ENCODE measurements at places on chromosomes 7 and 10.

- DNase-seq = peak; percentile 49
These were observed 1.1 kb upstream of the HBP1 start for GRCh38 chr7:107167483-107168232.

DNA sequence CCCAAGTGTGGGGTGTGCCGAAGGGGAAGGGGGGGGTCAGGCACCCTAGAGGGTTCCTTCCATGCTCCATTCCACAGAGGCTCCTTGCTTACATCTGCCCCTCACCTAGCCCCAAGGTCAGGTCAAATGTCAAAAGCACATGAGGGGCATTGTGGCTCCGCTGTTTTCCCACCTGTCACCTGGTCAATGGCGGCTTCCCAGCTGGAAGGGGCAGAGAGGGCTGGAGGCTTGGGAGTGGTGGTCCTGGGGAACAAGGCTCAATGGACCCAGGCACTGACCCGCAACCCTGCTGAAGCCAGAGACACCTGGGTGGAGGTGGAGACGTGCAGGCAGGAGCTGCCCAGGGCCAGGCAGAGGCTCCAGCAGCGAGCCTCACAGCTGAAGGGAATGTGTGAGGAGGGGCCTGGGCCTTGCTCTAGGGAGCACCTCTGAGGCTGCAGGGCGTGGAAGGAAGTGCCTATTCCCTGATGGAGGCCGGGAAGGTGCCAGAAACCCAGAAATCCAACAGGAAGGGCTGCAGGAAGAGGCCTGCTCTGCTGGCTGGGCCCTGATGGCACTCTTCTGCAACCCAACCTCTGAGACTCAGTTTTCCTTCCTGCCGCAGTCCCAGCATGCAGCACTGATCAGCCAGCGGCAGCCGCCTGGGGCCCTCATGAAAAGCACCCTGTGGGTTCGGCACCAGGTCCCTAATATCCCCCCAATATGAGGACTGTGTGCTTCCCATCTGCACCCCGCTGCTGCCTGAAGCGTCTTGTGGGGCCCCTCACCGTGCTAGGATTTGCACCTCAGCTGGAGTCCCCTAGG, 16.0 kb downstream of the RASGEF1A start:
- DNase-seq = no peak

GRCh38 chr7:43851805-43852204, 17.5 kb downstream of the MRPS24 start:
- no peak for DNase-seq

- no peak for DNase-seq
These were observed 230.6 kb downstream of the REEP3 start for GRCh38 chr10:63751836-63752235.

- DNase-seq = no peak
These were observed 70.2 kb downstream of the AHCYL2 start for GRCh38 chr7:129295015-129295423.

DNA sequence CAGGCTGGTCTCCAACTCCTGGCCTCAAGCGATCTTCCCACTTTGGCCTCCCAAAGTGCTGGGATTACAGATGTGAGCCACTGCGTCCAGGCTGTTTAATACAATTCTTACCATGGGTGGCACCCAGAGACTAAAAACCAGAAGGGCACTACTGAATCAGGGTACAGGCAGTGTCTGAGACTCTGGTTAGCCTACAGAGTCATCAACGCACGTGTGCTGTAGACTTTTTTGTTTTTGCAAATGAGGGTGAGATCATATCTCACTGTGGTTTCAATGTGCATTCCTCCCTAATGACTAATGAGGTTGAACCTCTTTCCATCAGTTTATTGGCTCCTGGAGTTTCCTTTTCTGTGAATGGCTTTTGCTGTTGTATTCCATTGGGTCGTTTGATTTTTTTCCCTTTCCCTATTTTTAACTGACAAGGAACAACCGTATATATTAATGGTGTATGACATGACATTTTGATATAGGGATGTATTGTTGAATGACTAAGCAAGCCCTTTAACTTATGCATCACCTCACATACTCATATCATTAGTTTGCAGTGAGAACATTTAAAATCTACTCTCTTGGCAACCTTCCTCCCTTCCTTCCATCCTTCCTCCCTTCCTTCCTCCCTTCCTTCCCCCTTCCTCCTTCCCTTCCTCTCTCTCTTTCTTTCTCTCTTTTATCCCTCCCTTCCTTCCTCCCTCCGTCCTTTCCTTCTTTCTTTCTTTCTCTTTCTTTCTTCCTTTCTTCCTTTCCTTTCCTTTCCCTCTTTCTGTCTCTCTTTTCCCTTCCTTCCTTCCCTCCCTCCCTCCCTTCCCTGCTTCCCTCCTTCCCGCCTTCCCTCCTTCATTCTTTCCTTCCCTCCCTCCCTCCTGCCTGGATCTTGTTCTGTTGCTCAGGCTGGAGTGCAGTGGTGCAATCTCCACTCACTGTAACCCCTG, 9.3 kb upstream of the TMEM270 start:
- DNase-seq = no peak

DNA sequence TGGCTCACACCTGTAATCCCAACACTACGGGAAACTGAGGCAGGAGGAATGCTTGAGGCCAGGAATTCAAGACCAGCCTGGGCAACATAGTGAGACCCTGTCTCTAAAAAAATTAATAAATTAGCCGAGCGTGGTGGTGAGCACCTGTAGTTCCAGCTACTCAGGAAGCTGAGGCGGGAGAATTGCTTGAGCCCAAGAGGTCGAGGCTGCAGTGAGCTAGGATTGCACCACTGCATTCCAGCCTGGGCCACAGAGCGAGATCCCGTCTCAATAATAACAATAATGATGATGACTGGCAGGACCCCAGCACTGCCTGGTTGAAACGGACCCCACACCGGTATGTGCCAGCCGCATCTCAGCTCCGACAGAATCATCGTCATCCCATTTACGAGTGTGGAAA, 93.0 kb downstream of the ELFN1 start:
- no peak for DNase-seq

GRCh38 chr10:121975295-121976086, 474 bp upstream of the NSMCE4A start:
- DNase-seq = no peak

- no peak for DNase-seq
These were observed 27.9 kb downstream of the DUSP5 start for GRCh38 chr10:110525349-110526260.

GRCh38 chr7:151875942-151876898, 695 bp downstream of the PRKAG2 start:
- DNase-seq = peak; percentile 63

DNA sequence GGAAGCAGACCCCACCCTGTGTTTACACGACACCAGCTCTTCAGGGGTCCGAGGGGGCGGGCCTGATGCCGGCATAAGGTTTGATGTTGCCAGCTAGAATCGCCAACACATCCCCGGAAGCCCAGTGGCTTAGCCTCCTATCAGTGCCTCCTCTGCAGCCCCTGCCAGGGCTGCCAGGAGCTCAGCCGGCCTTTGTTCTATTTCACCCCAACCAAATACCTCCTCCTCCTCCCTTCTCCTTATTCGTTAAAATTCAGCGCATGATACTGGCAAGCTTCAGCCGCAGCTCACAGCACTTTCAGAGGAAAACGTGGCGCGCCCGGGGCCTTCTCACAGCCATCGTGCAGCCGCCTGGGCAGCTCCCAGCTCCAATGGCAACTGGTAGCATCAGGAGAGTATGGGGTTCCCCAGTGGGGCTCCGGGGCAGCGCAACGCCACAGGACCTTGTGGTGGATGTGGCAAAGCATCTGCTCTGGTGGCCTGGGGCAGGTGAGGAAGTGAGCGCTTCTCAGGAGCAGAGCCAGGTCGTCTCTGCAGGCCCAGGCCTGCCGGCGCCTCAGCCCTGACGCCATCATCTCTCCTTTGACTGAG, 176.4 kb upstream of the RHEB start:
- DNase-seq = no peak

GRCh38 chr10:14353291-14353913, 22.7 kb upstream of the FRMD4A start:
- DNase-seq = no peak

DNA sequence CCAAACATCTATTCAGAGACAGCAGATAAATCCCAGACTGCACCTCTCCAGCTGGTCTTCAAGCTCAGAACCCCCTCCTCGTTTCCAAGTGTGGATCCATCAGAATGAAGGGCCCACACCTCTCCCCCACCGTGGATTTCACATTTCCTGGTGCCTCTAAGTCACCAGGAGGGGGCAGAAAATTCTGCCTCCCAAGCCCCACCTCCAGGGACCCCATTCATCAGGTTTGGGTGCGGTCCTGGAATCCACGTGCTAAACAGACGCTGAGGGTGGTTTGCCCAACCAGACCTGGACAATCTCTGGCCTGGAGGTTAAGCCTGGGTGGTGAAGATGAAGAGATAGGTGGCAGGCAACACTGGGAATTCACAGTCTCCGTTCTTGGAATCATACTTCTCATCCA, 92.4 kb downstream of the WDR11 start:
- DNase-seq = no peak

GRCh38 chr10:70101668-70102067, 31.0 kb downstream of the AIFM2 start:
- DNase-seq = no peak

- DNase-seq = no peak
These were observed 125.4 kb upstream of the FEZF1 start for GRCh38 chr7:122429926-122430325.

DNA sequence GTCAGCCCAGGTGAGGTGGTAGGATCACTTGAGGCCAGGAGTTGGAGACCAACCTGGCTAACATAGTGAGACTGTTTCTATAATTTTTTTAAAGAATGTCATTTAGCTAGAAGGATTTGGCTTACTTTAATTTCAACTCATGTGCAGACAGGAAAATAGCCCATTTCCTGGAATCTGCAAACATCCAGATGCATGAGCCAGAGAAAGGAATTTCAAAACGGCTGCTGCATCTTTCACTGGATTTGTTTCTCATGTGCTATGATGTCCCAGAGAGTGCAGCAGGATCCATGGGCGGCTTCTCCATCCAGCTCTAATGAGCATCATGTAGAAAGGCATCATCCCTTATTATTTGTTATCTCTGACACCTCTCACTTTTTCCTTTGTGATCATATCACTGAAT, 149.3 kb downstream of the GALNT17 start:
- no peak for DNase-seq

- DNase-seq = no peak
These were observed 176.2 kb upstream of the PLXNA4 start for GRCh38 chr7:132752431-132752830.

All from stimulated activated CD4-positive, alpha-beta T cell treated with anti-CD3 and anti-CD28 coated beads, Interleukin-1b, Interleukin-23, amount 100 ng/mL, for 4 hours (primary cell).